CD4-positive, alpha-beta T cell treated with Interleukin-12 subunit alpha and Interleukin-12 subunit beta, for 1 hour (primary cell): ENCODE measurements at places on chromosomes 6 and 20.

- no peak for DNase-seq
These were observed 48.7 kb downstream of the HLA-DPB1 start for GRCh38 chr6:33124525-33124901.

DNA sequence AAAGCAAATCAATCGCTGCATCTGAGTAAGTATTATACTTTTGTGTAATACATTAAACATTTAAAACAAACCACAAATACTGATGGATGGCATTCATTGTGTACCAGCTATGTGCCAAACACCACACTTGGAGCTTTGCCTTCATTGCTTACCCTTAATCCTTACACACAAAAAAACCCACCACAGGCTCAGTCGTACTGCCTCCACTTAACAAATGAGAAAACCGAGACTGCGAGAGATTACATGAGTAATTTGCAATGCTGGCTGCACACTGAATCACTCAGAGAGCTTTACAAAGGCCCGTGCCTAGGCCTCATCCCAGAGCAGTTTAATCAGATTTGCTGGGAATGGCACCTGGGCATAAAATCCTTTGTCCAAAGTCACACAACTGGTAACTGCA, 130.5 kb downstream of the EDN1 start:
- no peak for DNase-seq

GRCh38 chr6:67045076-67045475, 1338.0 kb upstream of the EYS start:
- DNase-seq: no peak

DNA sequence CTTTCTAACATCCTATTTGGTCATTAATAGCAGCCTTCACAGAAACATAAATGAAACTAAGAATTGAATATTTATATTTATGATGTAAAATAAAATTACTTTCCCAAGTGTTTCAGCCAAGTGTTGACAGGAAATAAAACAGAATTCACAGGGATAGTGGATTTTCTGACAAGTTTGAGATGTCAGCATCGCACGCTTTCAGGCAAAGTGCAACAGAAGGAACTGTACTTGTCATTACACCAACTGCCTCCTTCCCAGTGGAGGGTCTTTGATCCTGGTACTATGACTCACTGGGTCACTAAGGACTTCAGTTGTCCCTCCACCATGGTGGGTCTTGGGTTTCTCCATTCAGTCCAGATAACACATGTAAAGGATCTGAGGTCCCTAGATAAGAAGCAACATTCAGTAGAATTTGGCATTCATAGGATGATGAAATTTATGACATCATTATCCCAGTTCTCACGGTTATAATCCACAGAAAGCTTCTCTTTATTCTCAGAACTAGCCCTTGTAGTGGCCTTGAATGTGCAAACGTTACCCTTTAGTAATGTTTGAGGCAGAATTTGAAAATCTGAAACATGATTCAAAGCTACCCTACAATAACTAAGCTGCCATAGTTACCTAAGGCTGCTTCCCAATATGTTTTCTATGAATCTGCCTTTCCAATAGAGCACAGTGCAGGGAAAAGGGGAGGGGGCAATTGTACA, 3.8 kb upstream of the TNFAIP3 start:
- DNase-seq: no peak

DNA sequence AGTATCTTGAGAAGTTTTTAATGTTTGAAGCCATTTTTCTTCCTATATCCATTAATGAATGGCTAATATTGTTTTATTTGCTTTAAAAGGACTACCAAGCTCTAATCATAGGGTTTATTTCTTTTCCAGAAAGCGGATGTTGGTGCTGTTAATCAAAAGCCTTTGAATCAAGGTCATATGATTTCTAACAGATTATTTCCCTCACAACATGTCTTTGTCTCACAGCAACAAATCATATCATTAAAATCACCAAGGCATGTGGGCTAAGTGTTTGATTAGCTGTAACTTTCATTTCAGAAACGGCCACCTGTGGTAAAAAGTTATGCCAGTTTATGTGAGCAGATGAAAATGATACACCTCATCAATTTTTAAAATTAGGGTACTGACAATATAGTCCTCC, 21.7 kb downstream of the TRAF3IP2 start:
- no peak for DNase-seq

- DNase-seq: no peak
These were observed 6.8 kb downstream of the RAB23 start for GRCh38 chr6:57215260-57215659.

- DNase-seq: no peak
These were observed 79.7 kb downstream of the ELOVL5 start for GRCh38 chr6:53268858-53269608.

DNA sequence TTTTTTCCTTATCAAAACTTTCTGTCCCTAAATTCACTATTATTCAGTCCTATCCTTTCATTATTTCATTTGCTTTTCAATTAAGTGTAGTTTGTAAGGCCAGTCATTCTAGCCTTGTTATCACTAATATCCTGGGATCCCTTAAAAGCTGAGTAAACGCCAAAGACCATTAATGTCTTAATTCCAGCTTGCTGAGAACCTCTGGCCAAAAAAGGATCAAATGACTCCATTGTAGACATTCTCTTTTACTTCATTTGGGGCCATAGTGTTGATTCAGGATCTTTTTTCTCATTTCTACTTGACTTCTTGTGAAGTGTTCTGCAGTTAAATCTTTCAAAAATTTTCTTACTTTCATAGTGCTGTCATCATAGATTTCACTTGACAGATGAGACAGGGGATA, 379.7 kb downstream of the LAMA2 start:
- DNase-seq: no peak

- DNase-seq: peak; percentile 29
These were observed 11.7 kb downstream of the TFEB start for GRCh38 chr6:41723530-41724227.

GRCh38 chr20:35991142-35991771, 22.9 kb downstream of the CNBD2 start:
- no peak for DNase-seq

GRCh38 chr20:49633023-49633422, 65.1 kb upstream of the PTGIS start:
- no peak for DNase-seq

GRCh38 chr6:29553268-29554057, 6.1 kb downstream of the UBD start:
- peak; percentile 17 for DNase-seq

- DNase-seq: no peak
These were observed 27.4 kb downstream of the CBLN4 start for GRCh38 chr20:55977690-55978459.

- no peak for DNase-seq
These were observed 508.1 kb upstream of the MAP3K7 start for GRCh38 chr6:91094806-91095475.

GRCh38 chr6:51360287-51360686, 541.6 kb downstream of the TFAP2B start:
- DNase-seq: no peak

- no peak for DNase-seq
These were observed 55.2 kb upstream of the SUPT3H start for GRCh38 chr6:45432977-45433376.

GRCh38 chr20:60641879-60642447, 610.1 kb upstream of the CDH4 start:
- no peak for DNase-seq

DNA sequence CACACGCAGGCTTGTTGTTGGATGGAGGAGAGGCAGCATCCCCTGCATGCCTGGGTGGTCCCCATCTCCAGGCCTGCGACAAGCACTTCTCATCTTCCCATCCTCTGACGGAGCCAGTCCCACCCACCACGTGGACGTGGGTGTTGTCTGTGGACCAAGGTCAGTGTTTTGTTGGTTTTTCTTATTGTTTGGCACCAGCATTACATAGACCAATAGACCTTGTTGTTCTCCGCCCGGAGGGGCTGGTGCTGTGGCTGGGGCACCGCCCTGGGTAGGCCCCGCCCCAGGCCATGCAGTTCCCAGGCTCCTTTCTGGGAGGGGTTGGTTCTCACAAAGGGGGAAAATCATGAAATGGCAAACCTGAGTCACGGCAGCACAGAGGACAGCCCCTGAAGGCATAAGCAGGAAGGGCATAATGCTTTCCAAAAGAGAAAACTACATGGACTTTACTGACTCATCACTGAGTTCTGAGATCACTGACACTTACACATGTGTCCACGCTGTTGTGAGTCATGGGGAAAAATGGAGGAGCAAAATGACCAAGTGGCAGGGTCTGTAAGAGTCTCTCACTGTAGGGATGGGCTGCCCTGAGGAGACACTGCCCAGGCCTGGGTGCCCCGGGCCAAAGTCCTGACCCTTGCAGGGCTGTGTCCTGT, 90.8 kb downstream of the THBS2 start:
- DNase-seq: no peak

DNA sequence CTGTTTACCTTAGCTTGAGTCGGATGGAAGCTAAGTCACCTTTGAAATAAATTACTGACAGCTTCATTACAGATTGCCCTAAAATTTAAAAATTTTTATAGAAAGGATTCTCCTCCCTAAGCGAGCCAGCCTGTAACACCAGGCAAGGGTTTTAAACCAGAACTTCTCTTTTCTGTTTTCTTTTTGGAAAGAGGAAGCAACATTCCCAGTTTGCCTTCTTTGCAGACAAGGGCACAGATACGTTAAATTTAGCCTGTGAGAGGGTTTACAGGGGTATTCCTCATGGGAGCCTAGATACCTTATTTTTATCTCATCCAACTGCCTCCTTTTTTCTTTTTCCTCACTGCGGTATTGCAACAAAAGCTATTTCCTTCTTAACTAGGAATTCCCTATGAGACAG, 45.0 kb downstream of the GNAS start:
- DNase-seq: no peak

DNA sequence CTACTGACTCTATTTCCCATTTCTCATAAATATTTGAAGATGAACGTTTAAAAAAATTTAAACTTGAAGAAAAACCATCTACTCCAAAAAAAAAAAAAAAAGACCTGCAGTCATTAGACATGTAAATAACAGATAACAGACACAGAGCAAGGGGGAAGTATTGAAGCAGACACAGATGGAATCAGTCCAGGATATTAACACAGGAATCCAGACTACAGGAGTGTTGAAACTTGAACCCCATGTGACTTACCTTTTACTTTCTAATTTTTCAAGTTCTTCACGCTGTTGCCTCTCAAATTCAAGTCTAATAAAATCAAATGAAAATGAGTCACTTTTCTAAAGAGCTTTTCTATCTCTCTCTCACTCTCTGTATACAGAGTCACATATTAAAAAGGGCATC, 191.8 kb downstream of the KIF16B start:
- no peak for DNase-seq

GRCh38 chr20:17642404-17643269, 39.4 kb downstream of the RRBP1 start:
- DNase-seq: no peak

GRCh38 chr6:119384444-119384843, 34.9 kb upstream of the MAN1A1 start:
- no peak for DNase-seq

- DNase-seq: no peak
These were observed 79.0 kb upstream of the ZNF217 start for GRCh38 chr20:53672484-53673129.

- no peak for DNase-seq
These were observed 39.0 kb upstream of the ARMC2 start for GRCh38 chr6:108809211-108809610.

DNA sequence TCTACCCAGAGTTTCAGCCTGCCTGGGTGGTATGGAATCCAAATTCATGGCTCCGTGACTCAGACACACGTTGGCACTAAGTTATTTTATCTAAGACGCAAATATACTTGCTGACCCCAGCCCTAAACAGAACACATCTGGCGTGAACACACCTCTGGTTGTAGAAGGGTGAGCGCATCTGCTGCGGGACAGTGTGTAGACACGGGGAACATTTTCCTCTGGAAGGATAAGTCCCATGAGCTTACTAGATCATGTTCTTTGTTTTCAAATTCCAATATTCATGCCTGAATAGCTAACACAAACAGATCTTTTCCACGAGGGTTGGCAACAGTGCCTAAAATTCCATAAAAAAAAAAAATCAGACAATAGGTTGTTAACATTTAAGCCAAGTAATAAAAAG, 87.8 kb downstream of the TMEM170B start:
- no peak for DNase-seq

- DNase-seq: no peak
These were observed 59.8 kb upstream of the GCLC start for GRCh38 chr6:53604623-53605190.

- DNase-seq: no peak
These were observed 14.0 kb downstream of the FOXC1 start for GRCh38 chr6:1623769-1624057.

GRCh38 chr6:14210077-14210476, 92.5 kb downstream of the CD83 start:
- DNase-seq: no peak

DNA sequence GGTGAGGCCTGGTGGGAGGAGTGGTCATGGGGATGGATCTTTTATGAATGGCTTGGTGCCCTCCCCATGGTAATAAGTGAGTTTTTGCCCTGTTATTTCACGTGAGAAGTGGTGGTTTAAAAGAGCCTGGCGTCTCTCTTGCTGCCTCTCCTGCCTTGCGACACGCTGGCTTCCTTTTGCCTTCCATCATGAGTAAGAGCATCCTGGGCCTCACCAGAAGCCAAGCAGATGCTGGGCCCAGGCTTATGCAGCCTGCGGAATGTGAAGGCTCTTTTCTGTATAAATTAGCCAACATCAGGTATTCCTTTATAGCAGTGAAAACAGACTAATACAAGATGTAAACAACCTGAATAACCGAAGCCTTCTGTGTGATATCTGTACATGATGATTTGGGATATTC, 27.6 kb downstream of the VTA1 start:
- DNase-seq: no peak

DNA sequence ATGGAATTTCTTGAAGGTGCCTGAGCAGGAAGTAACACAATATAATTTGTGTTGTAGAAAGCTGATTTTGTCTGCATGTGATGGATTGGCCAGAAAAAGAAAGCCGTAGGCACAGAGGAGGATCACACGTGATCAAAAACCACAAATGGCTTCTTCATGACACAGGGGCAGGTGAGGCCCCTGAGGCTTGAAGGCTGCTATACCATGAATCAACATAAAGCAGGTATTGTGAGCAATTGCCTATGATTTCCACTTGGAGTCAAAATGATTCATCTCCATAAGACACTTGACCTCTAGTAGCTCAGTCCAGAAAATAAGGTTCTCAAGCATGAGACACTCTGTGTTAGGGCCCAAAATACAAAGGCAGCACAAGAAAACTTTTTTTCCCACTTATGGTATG, 42.4 kb upstream of the EYA4 start:
- no peak for DNase-seq

DNA sequence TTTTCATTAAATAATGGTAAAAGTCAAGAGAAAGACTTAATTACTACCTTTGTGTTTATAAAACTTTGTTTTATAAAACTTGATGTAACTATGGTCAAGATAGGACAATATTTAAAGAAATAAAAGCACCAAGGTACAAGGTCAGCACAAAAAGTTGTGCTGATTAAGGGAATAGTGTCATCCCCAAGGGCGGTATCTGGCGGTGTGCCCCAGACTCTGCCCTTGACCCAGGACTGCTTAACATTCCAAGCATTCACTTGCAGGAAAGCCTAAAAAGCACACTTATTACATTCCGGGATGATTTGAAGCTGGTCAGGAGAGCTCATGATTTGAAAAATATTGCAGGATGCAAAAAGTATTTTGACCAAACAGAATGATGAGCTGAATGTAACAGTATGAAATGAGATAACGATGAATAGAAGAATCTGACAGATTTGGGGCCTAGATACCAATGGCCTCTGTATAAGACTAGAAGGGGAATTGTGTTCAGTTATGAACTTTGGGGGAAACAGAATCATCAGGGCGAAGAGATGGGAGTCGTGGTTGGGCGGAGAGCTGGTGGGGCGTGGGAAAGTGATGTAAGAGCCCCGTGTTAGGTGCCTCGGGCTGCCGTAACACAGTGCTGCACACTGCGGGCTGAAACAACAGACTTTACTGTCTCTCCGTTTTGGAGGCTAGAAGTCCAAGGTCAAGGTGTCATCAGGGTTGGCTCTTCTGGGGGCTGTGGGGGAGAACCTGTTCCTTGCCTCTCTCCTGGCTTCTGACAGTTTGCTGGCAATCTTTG, 77.2 kb downstream of the CDC5L start:
- DNase-seq: no peak
